ENCODE measurements at places on chromosomes 13 and 19.
A peak's percentile ranks its signal among the peaks of the same experiment; 100 is the strongest.

GRCh38 chr19:6084821-6085220, 25.5 kb downstream of the RFX2 start:
- DNase-seq, result no peak

GRCh38 chr19:16889366-16889882, 625 bp downstream of the F2RL3 start:
- DNase-seq, result peak; percentile 49

DNA sequence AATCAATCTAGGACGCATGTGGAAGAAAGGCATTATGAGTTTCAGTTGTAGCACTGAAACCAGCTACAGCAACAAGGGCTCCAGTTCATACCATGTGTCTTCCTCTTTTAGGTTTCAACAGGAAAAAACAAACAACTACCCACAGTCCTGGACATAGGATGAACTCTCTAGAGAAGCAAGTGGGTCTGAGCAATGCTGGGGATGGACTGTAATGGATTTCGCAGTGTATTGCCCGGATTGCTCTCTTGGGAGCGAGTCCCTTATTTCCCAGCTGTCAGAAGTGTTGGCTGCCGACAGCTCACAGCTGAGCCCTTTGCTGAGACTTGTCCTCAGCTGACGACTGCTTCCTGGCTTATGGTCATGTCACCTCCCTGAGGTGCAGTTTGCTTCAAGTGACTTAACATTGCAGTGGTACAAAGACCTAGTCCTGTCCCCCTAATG, 12.1 kb upstream of the MYCBP2 start:
- DNase-seq, result no peak

GRCh38 chr19:10316229-10317044, 622 bp upstream of the FDX2 start:
- DNase-seq, result no peak

- no peak for DNase-seq
These were observed 123.5 kb downstream of the KDM4B start for GRCh38 chr19:5092481-5092843.

DNA sequence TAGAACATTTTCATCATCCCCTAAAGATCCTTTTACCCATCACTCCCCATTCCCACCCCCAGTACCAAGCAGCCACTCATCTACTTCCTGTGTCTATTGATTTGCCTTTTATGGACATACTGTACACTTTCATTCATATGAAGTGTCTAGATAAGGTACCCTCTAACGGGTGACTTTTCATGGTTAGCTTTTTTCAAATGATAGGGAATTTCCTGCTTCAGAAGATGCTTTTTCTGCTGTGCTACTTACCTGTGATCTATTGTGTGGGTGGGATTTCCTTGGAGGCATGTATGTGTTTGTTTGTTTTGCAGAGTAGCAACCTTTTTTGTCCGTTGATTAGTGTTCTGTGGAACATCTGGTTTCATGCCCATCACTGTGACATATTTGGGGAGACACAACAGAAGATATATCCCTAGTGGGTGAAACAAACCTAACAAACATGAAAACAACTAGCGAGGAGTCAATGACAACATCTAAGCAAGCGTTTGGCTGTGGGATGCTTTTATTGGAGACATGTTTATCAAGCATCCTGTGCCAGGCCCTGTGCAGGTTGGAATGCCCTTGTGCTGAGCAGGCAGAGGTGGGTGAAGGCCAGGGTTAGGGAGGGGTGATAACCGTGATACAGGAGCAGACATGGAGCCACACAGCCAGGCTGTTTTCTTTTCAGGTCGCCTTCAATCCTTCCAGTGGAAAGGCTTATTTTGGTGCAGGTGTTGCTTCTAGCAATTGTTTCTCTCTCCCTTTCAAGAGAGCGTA, 17.6 kb downstream of the SPINT2 start:
- DNase-seq, result no peak

DNA sequence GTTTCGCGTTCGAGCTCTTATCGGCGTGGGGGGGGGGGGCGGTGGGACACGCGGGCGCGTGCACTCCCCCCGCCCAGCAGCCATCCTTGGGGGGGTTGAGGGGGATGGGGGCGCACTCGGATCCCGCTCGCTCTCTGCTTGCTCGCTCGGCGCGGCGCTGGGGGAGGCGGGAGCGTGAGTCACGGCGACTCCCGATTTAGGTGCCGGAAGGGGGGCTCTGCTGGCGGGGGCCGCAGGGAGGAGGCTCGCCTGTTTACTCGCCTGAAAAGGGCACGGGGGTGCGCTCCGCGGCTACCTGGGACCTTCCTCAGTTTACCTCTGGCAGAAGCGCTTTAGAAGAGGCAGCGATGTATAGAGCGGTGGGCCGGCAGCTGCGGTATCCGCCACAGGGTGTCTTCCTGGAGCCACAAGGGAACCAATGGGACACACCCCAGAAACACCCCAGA, 1.1 kb upstream of the PDE4A start:
- no peak for DNase-seq

GRCh38 chr19:39473443-39473960, 7.1 kb upstream of the TIMM50 start:
- no peak for DNase-seq

DNA sequence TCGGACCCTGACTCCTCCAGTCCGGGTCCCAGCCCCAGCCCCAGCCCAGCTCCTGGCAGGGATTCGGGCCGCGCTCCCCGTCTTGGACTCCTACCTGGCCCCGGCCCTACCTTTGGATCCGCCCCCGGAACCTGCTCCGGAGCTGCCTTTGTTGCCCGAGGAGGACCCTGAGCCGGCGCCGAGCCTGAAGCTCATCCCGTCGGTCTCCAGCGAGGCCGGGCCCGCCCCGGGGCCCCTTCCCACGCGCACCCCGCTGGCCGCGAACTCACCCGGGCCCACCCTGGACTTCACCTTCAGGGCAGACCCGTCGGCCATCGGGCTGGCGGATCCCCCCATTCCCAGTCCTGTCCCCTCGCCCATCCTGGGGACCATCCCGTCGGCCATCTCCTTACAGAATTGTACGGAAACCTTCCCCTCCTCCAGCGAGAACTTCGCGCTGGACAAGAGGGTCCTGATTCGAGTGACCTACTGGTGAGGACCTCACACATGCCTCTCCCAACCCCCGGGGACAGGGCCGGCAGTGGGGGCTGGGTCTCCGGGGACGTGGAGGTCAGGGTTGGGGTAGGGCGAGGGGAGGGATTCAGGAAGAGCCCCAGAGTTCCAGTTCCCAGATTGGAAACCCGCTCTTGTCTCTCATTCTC, 732 bp downstream of the SELENOV start:
- DNase-seq, result no peak

DNA sequence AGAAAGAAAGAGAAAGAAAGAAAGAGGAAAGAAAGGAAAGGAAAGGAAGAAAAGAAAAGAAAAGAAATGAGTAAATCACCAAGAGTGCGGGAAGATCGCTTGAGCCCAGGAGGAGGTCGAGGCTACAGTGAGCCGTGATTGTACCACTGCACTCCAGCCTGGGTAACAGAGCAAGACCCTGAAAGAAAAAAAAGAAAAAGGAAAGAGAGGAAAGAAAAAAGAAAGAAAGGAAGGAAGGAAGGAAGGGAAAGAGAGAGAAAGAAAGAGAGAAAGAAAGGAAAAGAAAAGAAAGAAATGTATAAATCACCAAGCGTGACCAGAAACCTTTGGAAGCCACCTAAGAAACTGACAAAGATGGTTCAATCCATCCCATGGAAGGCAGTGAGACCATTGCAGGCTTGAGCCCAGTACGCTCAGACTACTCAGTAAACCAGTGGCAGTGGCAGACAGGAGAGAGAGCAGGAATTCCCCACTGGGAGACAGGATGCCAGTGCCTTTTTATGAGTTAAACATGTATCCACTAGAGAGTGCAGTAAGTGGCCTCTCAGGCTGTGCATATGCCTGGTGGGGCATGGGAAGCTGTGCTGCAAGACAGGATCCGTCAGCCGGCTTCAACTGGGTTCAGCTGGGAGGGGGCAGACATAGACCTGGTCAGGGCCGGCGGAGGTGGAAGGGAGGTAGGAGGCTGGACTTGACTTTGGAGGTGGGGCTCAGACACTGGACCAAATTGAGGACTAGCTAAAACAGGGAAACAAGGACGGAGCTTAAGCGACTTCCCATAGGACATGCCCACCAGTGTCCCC, 4.8 kb downstream of the GPR42 start:
- no peak for DNase-seq

- DNase-seq, result no peak
These were observed 65.8 kb upstream of the STARD13 start for GRCh38 chr13:33351319-33351718.

DNA sequence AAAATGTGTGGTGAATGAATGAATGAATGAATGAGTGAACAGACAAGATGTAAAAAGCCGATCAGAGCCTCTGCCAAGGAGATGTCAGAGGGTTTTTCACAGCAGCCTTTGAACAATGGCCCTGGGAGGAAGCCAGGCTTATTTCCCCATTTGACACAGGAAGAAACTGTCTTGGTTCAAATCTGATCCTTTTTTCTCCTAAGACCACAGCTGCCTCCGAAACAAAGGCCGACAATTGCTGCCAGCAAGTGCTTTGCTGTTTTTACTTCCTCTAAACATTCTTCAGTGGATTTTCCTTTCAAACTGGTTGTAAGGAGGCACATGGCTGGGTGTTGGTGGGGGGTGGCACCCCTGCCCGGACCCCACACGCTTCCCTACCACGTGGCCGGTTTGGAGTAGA, 44.2 kb upstream of the HOMER3 start:
- DNase-seq, result no peak

GRCh38 chr13:23945612-23946011, 48.3 kb upstream of the C1QTNF9B start:
- no peak for DNase-seq

GRCh38 chr19:10776900-10777650, 58.9 kb downstream of the TMED1 start:
- DNase-seq, result no peak

DNA sequence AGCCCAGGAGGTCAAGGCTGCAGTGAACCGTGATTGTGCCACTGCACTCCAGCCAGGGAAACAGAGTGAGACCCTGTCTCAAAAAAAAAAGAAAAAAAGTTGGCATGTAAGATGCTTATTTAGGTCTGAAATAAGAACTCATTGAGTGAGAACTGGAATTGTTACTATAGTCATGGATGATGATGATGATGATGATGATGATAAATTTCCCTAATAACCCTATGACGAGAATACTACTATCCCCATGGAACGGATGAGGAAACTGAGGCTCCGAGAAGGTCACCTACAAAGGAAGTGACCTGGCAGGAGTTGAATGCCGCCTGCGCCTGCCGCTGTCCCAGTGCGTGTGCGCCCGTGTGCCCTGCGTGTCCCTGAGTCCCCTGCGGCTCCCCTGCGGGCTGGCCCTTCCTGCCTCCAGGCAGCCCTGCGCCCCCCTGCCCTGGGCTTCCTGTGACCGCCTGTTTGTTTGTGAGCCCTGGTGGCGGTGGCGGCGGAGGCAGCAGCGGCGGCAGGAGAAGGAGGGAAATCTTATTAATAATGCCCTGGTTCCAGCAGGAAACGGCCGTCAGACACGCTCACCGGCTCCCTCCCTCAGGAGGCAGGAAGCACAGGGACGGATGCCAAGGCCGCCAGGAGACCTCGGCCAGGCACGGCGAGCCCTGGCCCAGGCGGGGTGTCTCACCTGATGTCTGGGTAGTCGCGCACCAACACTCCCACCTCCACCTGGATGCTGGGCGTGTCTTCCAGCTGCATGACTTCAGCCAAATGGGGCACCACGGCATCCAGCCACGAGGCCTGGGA, 29.6 kb downstream of the EXOC3L2 start:
- DNase-seq, result no peak

GRCh38 chr19:35673121-35673804, 6.9 kb downstream of the UPK1A start:
- peak; percentile 88 for DNase-seq

- no peak for DNase-seq
These were observed 18.1 kb downstream of the CAPS start for GRCh38 chr19:5932146-5932545.

- DNase-seq, result no peak
These were observed 108.3 kb upstream of the FRY start for GRCh38 chr13:31923134-31923763.

DNA sequence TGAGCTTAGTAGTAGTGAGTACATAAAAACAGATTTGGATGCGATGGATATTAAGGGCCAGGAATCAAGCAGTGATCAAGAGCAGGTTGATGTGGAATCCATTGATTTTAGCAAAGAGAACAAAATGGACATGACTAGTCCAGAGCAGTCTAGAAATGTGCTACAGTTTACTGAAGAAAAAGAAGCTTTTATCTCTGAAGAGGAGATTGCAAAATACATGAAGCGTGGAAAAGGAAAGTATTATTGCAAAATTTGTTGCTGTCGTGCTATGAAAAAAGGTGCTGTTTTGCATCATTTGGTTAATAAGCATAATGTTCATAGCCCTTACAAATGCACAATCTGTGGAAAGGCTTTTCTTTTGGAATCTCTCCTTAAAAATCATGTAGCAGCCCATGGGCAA, 11.4 kb downstream of the CHAMP1 start:
- DNase-seq, result no peak

- no peak for DNase-seq
These were observed 3.0 kb upstream of the RINL start for GRCh38 chr19:38880882-38881609.

- no peak for DNase-seq
These were observed 272.9 kb downstream of the SLITRK5 start for GRCh38 chr13:87944038-87944437.

DNA sequence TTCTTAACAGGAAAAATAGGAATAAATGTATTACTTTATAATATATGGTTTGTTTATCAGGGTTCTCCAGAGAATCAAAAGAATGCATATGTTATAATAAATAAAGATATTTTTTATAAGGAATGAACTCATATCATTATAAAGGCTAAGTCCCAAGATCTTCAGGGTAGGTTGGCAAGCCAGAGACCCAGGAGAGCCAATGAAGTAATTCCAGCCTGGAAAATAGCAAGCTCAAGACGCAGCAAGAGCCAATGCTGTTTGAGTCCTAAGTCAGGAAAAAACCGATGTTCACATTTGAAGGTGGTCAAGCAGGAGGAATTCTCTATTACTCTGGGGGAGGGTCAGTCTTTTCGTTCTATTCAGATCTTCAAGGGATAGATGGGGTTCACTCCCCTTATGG, 490.0 kb downstream of the PCDH20 start:
- no peak for DNase-seq

- DNase-seq, result no peak
These were observed 312.9 kb upstream of the SLITRK5 start for GRCh38 chr13:87358319-87358718.

DNA sequence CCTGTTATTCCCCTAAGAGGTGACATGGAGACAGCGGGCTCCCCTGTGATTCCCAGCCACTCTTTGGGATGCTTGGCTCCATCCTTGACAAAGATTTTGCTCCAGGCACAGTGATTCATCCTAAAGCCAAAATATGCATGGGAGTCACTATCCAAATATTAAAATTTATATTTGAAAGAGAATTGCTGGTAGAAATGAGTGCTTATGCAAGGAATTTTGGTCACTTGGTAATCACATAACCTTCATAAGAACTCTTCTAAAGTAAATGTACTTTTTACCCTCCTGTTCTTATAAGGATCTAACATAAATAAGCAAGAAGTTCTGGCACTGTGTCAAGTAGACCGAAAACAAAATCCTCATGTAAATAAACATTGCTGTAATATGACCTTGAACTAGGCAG, 385.8 kb downstream of the ITGBL1 start:
- DNase-seq, result no peak

DNA sequence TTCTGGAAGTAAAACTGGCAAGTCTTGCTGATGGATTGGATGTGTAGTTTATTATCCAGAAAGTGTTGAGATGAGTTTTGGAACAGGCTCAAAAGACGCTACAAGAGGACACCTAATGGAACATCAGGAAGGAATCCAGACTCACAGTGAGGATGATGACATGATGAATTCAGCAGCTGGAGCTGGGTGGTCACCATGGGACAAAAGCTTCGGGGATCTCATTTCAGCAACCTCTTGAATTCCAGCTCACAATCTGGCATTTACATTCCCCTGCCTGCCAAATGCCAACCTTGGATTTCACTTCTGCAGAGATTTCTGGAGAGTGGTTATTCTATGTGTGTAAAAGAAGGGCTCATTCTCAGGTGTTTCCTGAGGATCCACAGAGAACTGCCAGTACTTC, 288.0 kb upstream of the TMTC4 start:
- no peak for DNase-seq

Data from NCI-H226 (cell line).